Dermis blood vessel endothelial cell (primary cell): ENCODE measurements at places on chromosomes 6 and 20.

DNA sequence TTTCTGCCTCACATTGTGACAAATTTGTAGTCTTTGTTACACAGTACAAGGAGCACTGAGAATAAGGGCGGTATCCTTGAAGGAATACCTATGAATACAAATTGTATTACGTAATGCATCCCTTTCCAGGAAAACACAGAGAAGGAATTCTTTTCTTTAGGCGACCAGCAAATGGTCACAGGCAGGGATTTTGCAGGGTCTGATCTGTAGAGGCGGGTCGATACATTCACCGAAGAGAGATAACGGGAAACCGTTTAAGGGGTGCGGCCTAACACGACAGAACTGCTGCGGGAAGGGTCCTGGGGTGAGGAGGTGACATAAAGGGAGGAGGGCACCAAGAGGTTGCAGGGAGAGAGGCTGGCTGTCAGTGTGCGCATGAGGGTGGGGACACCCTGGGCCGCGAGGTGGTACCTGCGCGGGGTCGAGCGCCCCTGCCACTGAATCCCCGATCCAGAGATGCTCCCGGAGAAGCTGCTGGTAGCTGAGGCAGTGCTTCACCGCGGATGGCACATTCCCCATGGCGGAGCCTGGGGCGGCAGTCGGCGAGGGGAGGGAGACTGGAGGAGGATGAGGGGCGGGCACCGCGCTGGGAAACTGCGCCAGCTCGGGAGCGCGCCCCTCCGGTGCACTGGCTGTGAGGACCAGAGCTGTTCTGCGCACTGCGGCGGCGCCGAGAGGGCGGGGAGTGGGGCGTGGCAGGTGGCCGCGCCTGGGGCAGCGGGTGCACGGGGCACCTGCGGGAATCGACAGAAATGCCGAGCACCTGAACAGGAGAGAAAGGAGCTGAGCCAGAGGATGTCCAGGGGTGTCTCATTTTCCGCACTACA is at the start of gene HMGCLL1:
TSS of gene HMGCLL1 (minus strand) at position 656 of the 827 bp plus-strand sequence. CDS start at position 519, 137 bp downstream.
- DNase-seq: no peak

- no peak for DNase-seq
Measured at GRCh38 chr6:134961366-134961765, 11.5 kb upstream of the ALDH8A1 start.

DNA sequence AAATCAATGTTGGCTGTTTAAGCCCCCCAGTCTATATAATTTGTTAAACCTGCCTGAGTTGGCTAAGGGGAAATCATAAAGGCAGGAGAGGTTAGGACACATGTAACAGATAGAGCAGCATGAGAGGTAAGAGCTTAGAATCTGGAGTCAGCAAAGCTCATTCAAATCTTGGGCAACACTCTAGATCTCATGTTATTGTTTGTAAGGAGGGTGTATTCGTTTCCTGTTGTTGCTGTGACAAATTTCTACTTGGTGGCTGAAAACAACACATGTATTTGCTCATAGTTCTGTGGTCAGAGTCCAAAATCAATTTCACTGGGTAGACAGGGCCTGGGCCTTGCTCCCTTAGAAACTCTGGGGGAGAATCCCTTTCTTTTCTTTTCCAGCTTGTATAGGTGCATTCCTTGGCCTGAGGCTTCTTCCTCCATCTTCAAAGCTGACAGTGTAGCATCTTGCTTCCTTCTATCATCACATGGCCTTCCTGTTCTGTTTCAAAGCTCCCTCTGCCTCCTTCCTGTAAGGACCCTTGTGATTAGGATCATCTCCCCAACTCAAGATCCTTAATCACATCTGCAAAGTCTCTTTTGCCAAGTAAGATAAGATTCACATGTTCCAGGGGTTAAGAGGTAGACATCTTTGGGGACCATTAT is 4.4 kb downstream of the LY86 start:
- no peak for DNase-seq

DNA sequence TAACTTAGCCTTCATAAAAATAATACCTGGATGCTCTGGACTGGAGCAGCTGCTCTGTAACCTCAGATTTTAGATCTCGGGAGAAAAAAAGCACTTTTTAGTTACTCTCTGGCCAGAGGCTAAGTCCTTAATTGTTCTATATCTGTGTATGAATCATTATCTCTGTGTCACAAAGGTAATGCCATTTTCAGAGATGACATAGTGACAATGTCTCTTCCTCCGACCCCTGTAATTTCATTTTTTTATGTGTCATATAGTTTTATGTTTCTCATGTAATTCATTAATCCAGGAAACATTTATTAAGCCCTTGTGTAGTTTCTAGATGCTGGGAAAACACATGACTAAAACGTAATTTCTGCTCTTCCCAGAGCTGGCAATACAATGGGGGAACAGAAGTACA is 55.6 kb downstream of the SENP6 start:
- no peak for DNase-seq

DNA sequence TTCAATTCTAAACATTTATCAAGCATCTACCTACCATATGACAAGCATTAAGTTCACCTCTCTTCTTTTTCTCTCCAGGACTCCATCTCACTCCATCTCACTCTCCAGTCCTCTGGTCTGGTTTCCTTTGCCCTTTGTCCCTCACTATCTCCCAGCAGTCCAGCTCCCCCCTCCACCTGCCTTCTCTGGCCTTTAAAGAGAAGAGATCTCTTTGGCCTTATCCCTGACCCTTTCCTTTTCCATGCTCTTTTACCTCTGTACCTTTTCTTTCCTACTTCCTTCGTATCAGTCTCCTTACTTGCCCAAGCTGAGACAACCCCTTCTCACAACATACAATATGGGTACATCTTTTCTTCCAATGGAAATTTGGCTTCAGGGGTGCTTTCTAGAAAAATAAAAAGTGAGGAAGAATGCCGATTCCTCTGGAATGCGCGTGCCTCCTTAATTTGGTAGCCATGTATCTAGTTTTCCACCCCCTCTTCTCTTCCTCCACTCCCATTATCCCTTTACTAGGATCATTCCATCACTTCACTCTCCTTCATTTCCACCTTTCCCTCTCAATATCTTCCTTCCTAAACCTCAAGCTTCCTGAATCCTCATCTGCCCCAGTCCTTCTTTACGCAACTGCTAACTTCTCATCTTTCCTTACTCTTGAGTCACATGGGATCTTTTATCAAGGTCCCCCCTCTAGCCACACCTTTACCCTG is 745 bp upstream of the AGPAT1 start:
- no peak for DNase-seq

- no peak for DNase-seq
Measured at GRCh38 chr20:53379014-53379832, 214.4 kb downstream of the ZNF217 start.

- peak; percentile 32 for DNase-seq
Measured at GRCh38 chr6:141475259-141475658, 657.5 kb upstream of the GJE1 start.

DNA sequence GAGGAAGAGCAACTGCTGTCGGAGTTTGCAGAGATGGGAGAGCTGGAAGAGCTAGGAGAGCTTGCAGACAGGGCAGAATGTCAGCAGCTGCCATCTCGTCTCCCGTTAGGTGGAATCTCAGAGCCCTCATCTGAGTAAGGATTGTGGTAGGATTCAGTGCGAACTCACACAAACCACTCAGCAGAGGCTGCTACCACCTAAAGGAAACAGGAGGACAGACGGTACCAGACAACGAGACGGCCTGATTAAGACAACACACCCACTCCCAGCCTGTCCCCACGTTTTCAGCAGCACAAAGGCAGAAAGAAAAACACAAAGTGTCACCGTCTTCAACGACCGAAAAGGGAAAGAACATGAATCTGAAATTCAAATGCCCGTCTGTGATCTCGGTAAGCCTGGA is 4.1 kb downstream of the LEMD2 start:
- DNase-seq: peak; percentile 29

- no peak for DNase-seq
Measured at GRCh38 chr6:41284726-41285125, 1.8 kb downstream of the TREM1 start.

GRCh38 chr20:63808964-63809674 is 21.9 kb downstream of the ZBTB46 start:
- DNase-seq: no peak

GRCh38 chr6:84052204-84052882 is 18.8 kb downstream of the MRAP2 start:
- peak; percentile 33 for DNase-seq

GRCh38 chr20:37901654-37902503 is 1.0 kb upstream of the VSTM2L start:
- peak; percentile 81 for DNase-seq

DNA sequence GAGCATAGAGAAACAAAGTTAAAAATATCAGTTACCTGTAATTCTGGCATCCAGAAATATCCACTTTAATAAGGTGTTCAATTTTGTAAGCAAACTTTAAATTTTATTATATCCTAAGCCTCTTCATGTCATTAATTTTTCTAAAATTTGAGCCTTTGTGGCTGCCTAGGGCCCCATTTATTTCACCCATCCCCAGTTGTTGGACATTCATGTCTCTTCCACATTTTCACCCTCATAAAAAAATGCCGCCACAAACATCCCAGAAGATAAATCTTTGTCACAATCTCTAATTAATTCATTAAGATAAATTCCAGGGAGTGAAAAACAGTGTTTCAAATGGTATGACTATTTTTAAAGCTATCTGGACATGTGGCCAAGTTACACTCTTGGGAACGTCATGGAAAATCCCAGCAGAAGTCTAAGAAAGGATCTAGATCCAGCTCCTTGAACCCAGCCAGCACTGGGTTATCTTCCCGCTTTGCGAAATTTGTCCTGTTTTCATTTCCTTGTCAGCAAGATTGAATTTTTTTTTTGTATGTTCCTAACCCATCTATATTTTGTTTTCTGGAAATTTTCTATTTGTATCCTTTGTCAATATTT is 97.2 kb downstream of the TMEM242 start:
- no peak for DNase-seq

DNA sequence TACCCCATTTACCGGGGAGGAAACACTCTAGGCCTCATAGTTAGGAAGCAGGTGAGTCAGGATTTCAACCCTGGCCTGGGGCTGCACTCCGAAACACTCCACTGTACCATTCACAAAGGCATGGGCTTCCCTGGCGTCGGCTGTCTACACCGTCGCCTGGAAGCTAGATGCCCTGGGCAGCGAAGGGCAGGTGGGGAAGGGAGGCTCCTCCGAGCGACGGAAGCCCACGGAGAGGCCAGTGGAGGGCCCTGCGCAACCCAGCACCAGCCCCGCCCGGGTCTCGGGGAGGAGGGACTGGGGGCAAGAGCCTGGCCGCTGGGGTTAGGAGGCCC is 16.1 kb downstream of the SDCBP2 start:
- DNase-seq: no peak

- no peak for DNase-seq
Measured at GRCh38 chr6:116359131-116359530, 11.6 kb upstream of the DSE start.

- DNase-seq: no peak
Measured at GRCh38 chr6:24982231-24982630, 46.5 kb upstream of the RIPOR2 start.

GRCh38 chr6:34145161-34146020 is 496 bp downstream of the GRM4 start:
- DNase-seq: peak; percentile 49

DNA sequence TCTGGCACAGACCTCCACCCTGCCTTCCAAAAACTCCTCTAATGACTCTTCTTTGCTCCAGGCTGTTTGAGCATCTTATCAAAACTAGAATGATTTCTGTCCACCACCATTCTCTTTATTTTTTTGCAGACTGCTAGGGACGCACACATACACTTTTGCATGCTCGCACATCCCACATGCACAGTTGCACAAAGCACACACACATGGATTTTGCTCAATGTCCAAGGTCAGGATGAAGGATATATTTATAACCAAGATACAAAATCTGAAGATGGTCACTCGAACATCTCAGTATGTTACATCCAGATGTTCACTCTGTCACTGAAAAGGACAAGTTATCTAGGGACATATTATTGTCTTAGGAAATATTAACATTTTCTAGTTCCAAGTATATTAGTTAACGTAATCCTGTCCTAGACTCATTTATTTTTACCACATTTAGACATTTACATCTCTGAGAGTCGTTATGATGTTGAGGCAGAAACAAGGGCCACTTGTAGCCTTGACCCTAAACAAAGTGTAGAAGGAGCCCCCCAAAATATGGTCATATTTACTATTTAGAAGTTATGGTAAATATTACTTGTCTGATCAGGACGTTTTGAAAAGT is 3.4 kb upstream of the SIM1 start:
- no peak for DNase-seq

DNA sequence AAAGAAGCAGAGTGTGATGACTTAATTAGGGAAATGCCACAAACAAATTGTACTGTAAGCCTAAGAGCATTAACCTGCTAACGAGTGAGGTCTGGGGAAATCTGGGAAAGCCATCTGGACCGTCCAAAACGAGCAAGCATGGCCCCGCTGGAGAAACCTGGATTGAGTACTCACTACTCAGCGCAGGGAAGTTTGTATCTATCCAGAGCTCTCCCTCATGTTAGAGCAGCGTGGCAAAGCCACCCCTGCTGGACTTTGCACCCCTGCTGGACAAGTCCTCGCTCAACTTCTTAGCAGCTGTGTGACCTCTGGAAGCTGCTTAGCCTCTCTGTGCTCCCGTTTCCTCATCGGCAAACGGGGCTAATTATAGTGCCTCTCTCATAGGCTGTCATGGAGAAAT is 37.3 kb downstream of the PSMG4 start:
- DNase-seq: no peak

GRCh38 chr6:20188630-20189075 is 23.6 kb downstream of the MBOAT1 start:
- no peak for DNase-seq

DNA sequence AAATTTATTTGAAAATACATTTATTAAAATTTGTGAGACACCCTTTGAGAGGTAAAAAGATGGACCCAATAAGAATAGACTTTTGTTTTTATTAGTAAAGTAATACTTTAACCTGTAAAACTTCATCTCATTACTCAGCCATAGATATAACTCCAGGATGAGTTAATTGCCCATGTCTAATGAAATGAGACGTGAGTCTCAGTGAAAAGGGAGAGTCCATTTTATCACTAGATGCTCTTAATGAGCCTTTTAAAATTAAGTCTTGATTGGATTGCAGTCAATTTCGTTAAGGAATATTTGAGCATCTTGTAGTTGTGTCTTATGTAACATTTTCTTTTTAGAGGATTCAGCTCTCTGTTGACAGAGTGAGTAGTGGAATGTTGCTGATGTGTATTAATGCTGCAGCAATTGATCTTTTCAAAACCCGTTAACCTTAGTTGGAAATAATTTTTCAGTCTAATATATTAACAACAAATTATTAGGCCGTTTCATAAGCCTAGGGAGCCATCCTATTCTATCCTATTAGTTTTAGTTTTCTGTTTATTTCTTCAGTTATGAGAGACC is 77.3 kb downstream of the QKI start:
- no peak for DNase-seq

DNA sequence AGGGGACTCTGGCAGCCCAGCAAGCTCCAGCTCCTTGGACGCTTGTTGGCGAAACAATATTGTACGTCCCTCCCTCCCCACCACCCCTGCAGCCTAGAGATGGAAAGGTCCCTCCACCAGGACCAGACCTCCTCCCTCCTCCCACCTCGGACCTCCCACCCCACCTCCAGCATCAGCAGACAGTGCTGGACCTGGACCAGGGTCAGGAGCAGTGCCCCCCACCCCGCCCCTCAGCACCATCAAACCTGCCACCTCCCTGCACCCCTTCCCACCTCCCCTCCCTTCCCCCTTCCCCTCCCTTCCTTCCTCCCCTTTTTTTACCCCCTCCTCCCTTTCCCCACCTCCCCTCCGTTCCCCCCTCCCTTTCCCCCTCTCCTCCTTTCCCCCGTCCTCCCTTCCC is 98.4 kb downstream of the TAF4 start:
- no peak for DNase-seq
